ENCODE measurements at places on chromosomes 16 and 17.

GRCh38 chr16:621526-622105, 9.2 kb upstream of the WFIKKN1 start:
- no peak for DNase-seq

DNA sequence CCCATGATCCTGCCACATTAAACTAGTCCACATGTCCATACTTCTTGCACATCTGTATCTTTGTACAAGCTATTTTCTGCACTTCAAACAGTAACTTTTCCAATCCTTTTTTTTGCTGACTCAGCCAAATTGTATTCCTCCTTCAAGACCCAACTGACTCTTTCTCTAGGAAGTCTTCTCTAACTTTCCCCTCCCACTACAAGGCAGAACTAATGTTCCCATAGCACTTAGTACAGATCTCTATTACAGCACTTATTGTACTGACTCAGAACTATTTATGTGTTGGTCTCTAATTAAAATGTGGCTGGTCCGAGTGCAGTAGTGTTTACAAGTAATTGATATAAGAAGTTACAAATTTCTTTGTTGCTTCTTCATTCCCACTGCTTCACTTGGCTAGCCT, 8.2 kb downstream of the FAM222B start:
- no peak for DNase-seq

DNA sequence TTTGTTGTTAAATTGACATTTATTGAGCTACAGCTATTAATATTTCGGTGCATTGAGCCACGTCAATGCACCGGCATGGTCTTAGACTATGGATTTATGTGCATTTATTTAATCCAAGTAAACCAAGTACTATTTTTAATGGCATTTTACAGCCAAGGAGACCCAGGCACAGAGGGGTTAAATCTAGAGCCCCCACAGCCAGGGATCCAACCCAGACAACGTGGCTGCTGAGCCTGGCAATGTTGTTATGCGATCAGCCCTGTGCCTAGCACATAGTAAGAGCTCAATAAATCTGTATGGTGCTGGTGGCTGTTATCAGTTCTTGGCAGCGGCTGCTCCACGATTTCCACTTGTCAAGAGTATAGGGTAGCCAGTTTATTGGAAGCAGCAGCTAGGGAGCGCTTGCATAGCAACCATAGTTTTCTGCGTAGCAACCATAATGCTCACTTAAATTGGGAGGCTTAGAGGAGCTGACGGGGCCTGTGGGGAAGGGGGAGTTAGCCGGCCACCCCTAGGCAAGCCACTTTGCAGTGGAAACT, 541 bp upstream of the RBBP6 start:
- DNase-seq, result no peak

GRCh38 chr17:46097497-46097896, 95.7 kb downstream of the KANSL1 start:
- DNase-seq, result no peak

DNA sequence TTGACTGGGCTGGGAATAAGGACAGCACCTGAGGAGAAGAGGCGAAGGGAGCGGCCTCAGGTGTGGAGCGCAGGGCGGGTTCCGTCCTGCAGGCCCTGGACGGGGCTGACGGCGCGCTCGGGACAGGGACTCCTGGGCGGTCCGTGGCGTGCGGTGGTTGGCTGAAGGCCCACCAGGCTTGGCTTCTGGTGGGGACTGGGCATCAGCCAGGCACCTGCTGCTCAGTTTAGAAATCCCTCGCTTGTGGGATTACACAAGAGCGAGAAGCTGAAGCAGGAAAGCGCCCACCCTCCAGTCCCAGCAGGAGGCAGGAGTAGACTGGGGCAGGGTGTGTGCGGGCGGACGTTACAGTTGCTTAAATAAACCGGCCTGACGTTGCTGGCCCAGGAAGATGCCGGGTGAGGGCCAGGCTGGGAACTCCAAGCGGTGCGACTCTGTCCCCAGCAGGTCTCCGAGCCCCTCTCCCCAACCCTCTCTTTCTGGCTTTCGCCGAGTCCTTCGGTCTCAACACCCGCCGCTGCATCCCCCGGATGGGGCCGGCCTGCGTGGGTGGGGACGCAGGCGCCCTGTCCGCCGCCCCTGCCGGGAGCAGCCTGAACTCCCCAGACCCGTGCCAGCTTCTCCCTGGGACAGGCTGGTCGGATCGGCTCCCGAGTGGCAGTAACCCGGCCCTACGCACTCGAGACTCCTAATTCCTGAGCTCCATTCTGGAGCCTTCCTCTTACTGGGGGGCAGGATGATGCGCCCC, 639 bp downstream of the MIF4GD start:
- DNase-seq, result peak; percentile 79

- no peak for DNase-seq
Observed at GRCh38 chr16:9801651-9802050, 380.6 kb downstream of the GRIN2A start.

GRCh38 chr17:80036715-80037477, 454 bp downstream of the CCDC40 start:
- peak; percentile 11 for DNase-seq

DNA sequence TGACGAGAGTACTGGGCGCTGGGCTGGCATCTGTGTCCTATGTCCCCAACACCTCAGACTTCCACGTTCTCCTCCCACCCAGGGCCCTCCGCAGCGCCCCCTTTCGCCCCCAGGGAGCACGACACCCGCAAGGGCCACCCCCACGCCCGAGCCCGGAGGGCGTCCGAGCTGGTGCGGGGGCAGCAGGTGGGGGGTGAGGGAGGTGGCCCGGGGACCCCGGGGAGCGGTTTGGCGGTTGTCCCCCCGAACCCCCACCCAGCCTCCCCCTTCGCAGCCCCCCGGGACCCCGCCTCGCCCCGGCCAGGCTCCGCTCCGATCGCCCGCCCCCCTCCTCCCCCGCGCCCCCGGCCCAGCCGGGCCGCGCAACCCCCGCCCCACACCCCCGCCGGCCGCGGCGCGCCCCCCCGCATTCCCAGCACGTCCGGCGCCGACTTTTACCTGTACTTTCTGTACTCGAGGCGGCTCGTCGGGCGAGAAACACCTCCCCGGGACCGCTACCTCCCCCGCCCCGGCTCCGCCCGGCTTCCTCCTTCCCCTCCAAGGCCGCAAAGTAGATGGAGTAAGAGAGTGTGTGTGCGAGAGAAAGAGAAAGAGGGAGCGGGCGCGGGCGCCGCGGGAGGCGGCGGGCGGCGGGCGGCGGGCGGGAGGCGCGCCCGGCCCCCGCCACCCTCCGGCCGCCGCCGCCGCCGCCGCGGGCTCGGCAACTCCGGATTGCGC, 901 bp downstream of the CDYL2 start:
- no peak for DNase-seq

- DNase-seq, result no peak
Observed at GRCh38 chr17:55478971-55479370, 32.3 kb downstream of the SMIM36 start.

GRCh38 chr17:63635290-63635689, 13.1 kb downstream of the MAP3K3 start:
- no peak for DNase-seq

DNA sequence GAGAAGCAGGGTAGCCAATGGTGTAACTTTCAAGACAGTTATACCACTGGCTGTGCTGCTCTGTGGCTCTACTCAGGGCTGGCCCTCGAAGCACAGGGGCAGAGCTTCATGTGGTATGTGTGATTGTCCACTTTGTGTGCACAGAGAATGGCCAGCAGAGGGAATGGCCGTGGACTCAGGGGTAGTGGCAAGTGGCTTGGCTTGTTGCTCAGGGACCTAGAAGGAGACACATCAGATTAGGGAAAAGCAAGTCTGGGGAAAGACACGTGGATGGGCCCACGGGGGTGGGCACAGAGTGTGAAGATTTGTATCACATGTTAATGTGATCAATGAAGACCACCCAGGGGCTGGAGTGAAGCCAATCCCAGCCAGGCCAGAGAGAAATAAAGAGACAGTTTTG, 20.0 kb upstream of the XYLT2 start:
- DNase-seq, result no peak

GRCh38 chr17:4501295-4501949, 2.7 kb downstream of the SPNS2 start:
- no peak for DNase-seq

- DNase-seq, result peak; percentile 91
Observed at GRCh38 chr17:48470388-48471034, 40.5 kb upstream of the SKAP1 start.

- DNase-seq, result no peak
Observed at GRCh38 chr16:83513008-83513755, 294.6 kb upstream of the HSBP1 start.

DNA sequence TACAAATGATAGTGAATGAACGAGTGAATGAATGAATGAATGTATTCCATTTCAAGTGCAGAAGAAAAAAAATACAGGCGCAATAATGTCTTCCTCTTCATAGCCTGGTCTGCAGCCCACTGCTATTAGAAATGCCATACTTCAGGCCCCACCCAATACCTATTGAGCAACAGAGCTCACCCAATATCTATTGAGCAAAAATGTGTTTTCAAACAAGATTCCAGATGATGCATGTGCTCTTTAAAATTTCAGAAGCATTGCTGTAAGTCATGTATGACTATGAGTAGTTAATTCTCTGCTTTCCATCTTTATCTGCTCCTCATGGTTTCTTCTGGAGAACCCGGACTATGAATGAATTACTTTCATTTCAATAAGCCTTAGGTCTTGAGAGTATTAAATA, 308.2 kb downstream of the XYLT1 start:
- DNase-seq, result no peak

DNA sequence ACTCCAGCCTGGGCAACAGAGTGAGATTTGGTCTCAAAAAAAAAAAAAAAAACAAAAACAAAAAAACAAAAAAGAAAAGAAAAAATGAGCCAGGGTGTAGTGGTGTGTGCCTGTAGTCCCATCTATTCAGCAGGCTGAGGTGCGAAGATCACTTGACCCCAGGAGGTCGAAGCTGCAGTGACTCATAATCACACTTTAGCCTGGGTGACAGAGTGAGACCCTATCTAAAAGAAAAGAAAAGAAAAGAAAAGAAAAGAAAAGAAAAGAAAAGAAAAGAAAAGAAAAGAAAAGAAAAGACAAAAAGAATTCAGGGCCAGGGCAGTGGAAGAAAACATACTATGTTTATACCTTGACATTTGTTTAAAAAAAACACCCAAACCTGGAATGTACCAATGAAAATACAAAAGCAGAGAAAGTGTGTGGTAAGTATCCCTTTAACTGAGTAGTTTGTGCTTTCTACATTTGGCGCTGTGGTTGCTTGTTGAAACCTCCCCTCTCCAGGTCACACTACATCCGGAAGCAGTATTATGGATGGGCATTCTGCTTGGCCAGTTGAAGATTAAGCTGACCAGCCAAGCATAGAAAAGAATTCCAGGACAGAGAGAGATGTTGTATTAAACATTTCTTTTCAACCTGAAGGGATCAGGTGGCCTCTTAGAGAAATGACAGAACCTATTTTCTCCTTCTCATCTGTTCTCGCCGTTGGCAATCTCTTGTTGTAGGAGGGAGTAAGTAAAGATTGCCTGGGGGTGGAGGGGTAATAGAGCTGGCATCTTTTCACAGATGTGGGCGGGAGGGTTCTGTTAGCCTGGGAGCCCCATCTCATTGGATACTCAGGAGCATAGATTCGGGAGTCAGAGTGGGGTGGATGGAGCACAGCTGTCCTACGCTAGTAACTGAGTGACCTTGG, 12.1 kb upstream of the PRKCB start:
- DNase-seq, result no peak

GRCh38 chr17:34254146-34254545, 939 bp upstream of the CCL2 start:
- DNase-seq, result no peak

Data from RPMI8226 (cell line).